Epithelial cell of proximal tubule (primary cell): ENCODE measurements at places on chromosomes 11 and 22.

DNA sequence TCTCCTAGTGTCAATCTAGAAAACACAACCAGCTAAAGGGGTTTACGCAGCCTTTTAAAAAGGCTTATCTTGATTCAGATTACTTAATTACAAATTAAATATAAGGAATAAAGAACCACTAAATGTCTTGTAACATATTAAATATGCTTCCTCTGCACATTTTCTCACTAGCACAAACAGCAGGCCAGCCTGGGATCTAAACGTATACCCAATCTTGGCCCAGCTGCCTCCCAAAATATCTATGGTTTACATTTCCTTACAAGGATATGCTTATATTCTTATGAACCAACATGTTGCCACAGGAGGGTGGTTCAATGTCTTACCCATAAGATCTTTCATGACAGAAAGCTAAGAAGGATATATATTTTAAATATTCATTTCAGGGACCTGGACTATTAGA is 7.7 kb downstream of the LGR4 start:
- no peak for DNase-seq

DNA sequence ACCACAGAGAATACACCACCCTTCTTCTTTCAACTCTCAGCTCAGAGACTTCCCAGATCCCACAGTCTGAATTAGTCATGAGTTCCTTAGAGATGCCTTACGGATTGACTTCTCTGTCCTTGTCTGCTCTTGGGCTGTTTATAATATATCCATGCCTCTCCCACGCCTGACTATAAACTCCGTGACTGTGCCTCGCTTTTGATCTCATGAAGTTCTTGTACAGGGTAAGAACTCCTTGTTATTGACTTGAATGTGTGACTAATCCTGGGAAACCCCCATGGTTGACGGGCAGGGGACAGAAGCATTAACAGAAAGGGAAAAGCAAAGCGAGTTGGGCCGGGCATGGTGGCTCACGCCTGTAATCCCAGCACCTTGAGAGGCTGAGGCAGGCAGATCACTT is 62.4 kb upstream of the POU2AF1 start:
- DNase-seq: no peak

DNA sequence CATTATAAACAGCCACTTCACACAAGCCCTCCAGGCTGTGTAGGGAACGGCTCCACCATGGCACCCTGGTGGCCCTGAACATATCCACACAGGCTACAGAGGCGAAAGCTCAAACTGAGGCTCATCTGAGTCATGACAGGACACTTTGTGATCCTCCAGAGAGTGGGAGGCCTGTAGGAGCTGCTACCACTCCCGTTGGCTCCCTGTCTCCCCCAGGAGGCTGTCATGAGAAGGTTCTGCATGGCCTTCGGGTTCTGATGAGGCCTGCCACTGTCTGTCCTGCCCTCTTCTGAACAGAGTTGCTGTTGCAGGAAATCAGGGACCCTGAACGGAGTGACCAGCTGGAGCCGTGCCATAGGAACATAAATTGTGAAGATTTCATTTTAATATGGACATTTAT is 23.8 kb upstream of the ALDH3B2 start:
- DNase-seq: no peak

GRCh38 chr22:43990044-43990443 is 34.1 kb upstream of the PARVB start:
- no peak for DNase-seq
